ENCODE measurements at places on chromosomes 5 and 9.

- DNase-seq, result no peak
These were observed 22.6 kb upstream of the IQGAP2 start for GRCh38 chr5:76380346-76381066.

GRCh38 chr9:106891286-106891685 lies 28.3 kb downstream of the ZNF462 start:
- DNase-seq, result no peak

GRCh38 chr5:4570047-4570995 lies 569.8 kb upstream of the ADAMTS16 start:
- DNase-seq, result no peak

- no peak for DNase-seq
These were observed 62.3 kb downstream of the GCNT1 start for GRCh38 chr9:76521244-76521681.

DNA sequence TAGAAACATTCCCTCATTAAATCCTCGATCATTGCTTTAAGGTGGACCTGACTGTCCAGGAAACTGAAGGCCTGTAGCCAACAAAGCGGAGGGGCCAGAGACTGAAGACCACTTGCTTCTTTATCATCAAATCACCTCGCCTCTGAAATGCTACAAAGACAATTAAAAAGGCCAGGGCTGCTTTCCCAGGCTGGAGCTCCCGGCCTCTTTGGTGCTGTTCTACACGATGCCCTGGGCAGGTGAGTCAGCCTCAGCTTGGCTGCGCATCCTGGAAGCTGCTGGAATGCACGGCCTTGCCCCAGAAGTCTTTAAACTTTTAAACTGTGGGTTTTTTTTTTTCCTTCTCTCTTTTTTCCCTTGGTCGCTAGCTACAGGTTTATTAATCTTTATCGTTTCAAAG lies 46.5 kb downstream of the SH3PXD2B start:
- no peak for DNase-seq

DNA sequence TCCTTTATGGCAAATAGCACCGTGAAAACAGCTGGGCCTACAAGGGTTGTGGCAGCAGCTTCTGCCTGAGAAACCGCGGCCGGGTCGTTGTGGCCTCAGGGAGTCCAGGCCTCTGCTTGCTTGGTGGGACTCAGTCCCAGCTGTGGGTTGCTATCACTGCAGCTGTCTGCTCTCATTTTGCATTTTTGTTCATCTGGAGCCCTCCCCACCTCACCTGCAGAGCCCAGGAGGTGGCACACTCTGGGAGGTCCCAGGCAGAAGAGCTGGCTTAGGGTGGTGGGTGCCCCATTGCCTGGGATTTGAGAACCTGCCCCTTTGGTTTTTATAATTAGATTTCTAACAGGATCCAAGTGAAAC lies 138.4 kb downstream of the GADD45G start:
- no peak for DNase-seq
